ENCODE measurements at places on chromosomes 7 and 10. TPM values are rescaled to one million over a fixed set of nuclear protein-coding genes. Genes with fewer than 3 reads are reported as not detected.

DNA sequence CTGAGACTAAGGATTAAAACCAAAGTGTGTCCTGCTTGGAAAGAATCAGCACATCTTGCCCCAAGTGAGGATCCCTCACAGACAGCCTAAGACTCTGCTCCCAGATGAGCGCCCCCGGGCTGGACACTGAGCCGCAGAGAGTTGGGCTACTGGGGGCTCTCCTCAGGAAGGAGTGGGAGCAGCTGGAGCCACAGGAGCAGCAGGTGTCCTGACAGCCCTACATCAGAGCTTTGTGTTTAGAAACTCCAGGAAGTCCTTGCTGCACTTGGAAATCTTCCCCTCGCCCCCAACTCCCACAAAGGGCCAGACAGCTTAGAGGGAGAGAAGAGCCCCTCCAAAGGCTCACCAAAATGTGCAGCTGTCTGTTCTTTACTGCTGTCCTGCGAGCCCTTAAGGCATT is 172.2 kb downstream of the HERPUD2 start:
- DNase-seq = no peak

The ACBD7 gene
- total RNA-seq = 0.23 TPM

The C1QL3 gene
- 0.24 TPM for total RNA-seq

The TAS2R4 gene
- 0.10 TPM for total RNA-seq

DNA sequence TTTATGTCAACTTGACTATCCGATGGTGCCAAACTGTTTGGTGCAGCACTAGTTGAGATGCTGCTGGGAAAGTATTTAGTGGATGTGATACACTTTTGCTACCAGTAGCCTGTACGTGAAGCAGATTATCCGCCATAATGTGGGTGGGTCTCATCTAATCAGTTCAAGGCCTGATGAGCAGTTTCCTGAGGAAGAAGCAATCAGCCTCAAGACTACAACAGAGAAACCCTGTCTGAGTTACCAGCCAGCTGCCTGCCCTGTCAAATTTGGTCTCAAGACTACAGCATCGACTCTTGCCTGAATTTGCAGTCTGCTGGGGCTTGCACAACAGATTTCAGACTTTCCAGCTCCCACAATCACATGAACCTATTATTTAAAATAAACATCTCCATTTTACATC is 10.9 kb upstream of the RBP3 start:
- DNase-seq = no peak

The AKR1D1 gene
- not detected for total RNA-seq

DNA sequence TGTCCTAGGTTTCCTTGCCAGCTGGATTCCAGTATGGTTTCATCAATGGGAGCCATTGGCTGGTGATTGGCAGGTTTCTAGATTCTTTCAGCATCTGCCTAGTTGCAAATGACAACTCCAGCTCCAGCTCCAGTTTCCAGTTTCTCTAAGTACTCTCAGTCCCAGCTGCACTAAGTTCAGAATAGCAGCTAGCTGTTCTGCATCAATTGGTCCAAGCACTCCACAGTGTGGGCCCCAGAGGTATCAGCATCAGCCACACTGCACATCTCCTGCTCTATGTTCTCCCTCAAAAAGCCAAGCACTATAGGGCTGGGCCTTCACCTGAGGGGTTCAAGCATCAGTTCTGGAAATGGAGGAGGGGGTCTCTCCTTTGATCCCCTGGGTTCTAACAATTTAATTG is 143.4 kb downstream of the VPS50 start:
- DNase-seq = no peak

- no peak for DNase-seq
Measured at GRCh38 chr10:102140913-102141540, 8.2 kb downstream of the PPRC1 start.

The SEC24C gene
- 48.6 TPM for total RNA-seq

GRCh38 chr10:1054684-1055083 is 1.5 kb upstream of the WDR37 start:
- no peak for DNase-seq

The R3HCC1L gene
- 5.4 TPM for total RNA-seq
